ENCODE measurements at places on chromosomes 6 and 20. TPM values are rescaled to one million over a fixed set of nuclear protein-coding genes. Genes with fewer than 3 reads are reported as not detected.

DNA sequence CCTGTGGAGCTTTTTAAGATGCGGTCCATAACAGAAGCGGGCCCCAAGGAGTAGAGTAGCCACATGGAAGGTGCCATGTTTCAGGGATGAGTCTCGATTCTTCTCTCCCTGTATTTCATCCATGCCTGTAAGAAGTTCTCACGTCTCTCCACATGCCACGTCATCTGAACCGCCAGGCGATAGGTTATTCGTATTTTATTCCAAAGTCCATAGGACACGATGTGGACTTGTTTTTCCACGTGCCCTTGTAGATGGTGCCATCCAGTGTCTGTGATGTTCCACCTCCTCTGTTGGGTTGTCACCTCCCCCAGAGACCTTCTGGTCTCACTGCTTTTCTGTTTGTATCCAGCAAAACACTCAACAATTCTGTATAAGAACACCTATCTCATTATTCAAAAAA, 17.6 kb downstream of the HEBP2 start:
- no peak for DNase-seq

GRCh38 chr20:36304786-36305495, 1.2 kb upstream of the DLGAP4 start:
- no peak for DNase-seq

- no peak for DNase-seq
These were observed 31.6 kb upstream of the CCN2 start for GRCh38 chr6:131982740-131983259.

- no peak for DNase-seq
These were observed 12.5 kb downstream of the JAG1 start for GRCh38 chr20:10661261-10661660.

DNA sequence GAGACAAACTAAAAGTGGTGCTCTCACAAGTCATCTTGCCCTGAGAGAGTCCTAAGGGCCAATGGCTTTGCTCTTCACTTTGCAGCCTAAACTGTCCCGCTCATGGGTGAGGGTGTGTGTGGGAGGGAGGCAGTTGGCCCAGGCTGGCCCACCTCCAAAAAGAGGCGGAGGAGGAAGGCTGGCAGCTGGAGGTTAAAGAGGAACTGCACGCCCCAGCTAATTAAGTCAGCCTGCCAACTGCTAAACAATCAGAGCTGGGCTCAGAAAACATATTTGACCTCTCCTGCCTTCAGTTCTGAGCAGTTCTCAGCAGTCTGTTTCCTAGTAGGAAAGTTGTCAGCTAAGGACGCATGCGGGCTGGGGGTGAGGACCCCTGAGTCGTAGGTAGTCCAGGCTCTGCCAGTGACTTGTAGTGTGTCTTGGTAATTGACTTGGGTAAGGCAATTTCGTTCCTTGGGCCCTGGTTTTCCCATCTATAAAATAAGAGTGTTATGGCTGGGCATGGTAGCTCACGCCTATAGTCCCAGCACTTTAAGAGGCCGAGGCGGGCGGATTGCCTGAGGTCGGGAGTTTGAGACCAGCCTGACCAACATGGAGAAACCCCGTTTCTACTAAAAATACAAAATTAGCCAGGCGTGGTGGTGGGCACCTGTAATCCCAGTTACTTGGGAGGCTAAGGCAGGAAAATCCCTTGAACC, 17.0 kb downstream of the GSS start:
- DNase-seq: no peak

DNA sequence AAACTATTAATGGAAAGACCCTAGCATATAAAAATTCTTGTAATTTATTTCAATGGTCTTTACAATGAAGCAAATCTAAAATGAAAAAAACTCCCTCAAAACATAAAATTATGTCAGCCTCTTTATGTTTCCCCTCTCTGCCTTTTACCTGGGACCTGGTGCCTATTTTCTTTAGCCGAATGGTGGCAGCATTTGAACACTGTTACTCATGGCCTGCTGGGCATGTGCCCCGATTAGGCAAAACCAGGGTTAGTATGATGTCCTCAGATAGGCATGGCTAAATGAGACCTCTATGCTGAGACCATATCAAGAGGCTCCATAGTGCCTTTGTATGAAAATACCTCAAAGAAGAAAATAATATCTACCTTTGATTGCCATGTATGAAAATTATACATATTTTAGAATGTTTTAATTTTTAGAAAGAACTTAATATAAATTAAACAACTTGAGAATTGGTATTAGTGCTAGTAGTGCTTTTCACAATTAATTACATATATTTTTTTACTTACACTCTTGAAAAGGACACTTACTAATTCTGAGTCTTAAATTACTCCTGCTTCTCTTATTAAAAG, 22.5 kb upstream of the C6orf58 start:
- DNase-seq: no peak

GRCh38 chr6:109508166-109508860, 25.3 kb upstream of the ZBTB24 start:
- no peak for DNase-seq

DNA sequence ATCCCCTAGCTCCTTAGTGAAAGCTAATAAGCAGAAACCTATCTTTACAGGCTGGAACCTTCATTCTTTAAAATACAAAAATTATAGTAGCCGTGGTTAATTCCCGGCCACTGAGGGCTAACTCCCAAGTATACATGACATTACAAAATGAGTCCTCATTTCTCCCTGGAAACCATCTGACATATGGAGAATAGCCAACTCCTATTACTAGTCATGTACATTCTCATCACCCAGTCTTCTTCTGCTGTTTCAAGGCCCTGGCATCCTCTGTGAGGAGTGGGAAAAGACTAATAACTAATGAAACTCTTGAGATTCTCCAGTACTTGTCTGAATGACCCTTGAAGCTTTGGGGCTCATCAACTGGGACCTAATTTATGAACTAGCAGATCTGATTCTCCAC, 30.2 kb downstream of the CSNK2A1 start:
- no peak for DNase-seq

- no peak for DNase-seq
These were observed 72.7 kb downstream of the PSMG4 start for GRCh38 chr6:3331494-3331893.

DNA sequence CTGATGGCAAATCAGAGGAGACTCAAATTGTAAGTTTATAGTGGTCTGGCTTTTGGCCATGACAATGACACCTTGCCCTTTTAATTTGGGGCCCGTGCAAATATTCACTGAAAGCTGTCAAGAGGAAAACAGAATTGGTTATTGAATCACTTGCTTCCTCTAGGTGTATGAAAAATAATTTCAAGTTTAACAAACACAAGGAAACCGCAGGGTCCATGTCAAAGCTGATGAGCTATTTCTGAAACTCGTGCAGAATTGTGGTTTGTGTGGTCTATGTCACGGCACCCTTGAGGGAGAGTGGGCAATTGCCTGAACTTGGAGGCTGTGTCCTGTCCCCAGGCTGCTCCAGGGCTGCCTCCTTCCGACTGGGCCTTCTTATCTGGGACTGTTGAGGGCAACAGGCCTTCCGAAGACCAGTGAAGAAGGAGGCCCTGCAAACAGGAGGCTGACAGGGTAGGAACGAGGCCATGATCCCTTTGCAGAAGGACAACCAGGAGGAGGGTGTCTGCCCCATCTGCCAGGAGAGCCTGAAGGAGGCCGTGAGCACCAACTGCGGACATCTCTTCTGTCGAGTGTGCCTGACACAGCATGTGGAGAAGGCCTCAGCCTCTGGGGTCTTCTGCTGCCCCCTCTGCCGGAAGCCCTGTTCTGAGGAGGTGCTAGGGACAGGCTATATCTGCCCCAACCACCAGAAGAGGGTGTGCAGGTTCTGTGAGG, 788 bp downstream of the TRIM40 start:
- DNase-seq: no peak

GRCh38 chr6:106138151-106138550, 52.0 kb downstream of the PRDM1 start:
- DNase-seq: no peak

GRCh38 chr6:40915165-40915564, 123.9 kb downstream of the UNC5CL start:
- DNase-seq: no peak

GRCh38 chr6:88165844-88166492, at the start of gene CNR1:
Gene CNR1 (minus strand): TSS chr6:88166347. CDS start chr6:88145274, 21,073 bp downstream.
- DNase-seq: peak; percentile 69

- no peak for DNase-seq
These were observed 39.7 kb downstream of the LBP start for GRCh38 chr20:38386004-38386403.

GRCh38 chr6:147468634-147469033, 39.9 kb upstream of the SAMD5 start:
- DNase-seq: no peak

DNA sequence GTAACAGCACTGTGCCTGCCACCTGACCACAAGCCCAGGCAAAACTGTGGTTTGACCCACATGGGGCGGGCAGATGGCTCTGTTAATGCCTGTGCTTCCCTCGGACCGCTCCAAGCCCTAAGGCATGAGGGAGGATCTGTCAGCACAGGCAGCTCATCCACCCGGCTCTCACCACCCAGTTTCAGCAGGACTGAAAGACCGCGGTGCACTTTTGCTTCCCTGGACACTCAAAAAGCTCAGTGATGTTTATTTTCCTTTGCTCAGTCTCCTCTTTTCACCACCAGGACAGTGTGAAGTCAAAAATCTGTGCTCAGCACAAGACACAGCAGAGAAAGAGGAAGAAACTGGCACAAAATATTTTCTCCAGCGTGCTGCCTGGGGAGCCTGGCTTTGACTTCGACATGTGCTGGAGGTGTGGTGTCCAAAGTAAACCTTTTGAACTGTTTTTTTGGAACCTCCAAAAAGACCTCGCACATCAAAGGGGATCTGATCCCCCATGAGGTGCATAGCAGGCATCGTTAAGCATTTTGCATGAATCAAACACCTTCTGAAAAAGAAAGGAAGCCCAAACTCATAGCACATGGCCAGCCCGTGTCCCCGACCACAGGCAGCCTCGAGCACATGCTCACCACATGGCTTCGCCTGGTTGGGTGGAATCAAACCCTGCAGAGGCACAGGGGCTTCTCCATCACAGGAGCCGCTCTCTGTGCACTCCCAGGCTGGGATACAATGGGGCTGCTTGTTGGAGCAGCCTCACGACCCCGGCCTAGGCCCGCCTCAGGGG, 441.7 kb upstream of the JARID2 start:
- DNase-seq: no peak

GRCh38 chr6:19303383-19303782, 533.8 kb upstream of the ID4 start:
- DNase-seq: no peak

DNA sequence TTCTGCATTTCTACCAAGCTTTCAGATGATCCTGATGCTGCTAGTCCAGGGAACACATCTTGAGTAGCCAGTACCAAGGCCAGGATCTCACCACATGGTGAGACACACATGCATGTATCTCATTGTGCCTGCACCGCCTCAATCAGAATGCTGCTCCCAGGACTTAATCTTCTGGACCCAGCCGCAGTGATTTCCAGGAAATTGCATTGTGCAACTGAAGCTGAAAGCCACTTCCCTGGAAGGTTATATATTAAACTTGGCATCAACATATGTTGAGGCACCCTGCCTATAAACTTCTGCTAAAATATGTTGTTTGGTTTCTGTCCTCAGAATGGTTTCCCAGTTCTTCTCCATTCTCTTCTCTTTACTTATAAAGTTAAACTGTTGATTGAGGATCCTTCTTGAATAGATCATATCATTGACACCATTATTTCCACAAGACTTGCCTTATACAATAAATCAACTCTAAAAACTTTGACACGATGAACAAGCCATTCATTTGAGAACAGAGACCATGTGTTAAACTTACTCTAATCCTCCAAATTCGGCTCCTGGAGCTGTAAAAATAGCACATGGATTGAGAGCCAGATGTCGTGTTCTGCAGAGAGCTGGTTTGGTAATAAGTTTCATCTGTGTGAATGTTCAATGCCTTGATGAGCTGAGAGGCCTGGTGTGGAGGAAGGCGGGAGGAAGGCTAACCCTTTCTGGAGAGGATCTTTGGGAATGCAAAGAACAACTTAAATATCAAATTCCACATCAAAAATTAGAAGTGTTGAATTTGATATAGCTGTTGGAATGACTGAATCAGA, 65.0 kb upstream of the PCSK2 start:
- DNase-seq: no peak

DNA sequence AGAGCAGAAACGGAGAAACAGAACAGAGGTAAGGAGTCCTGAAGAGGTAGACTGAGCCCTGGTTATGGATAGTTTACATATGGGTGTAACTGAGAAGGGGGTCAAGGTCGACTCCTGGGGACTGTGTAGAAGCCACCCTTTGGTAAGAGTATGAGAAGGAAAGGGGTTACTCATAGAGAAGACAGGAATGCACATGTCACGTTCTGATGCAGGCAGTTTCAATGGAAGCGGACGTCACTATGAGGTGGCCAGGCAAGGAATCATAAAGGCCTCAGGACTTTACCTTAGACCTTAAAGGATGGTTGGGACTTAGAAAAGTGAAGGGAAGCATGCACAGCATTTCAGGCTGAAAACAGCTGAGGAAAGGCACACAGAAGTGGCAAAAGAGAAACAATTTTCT, 25.1 kb downstream of the RGS17 start:
- DNase-seq: no peak

GRCh38 chr6:149876241-149876933, 12.2 kb upstream of the LRP11 start:
- no peak for DNase-seq

GRCh38 chr6:166910601-166911000, 45.7 kb downstream of the RNASET2 start:
- no peak for DNase-seq

DNA sequence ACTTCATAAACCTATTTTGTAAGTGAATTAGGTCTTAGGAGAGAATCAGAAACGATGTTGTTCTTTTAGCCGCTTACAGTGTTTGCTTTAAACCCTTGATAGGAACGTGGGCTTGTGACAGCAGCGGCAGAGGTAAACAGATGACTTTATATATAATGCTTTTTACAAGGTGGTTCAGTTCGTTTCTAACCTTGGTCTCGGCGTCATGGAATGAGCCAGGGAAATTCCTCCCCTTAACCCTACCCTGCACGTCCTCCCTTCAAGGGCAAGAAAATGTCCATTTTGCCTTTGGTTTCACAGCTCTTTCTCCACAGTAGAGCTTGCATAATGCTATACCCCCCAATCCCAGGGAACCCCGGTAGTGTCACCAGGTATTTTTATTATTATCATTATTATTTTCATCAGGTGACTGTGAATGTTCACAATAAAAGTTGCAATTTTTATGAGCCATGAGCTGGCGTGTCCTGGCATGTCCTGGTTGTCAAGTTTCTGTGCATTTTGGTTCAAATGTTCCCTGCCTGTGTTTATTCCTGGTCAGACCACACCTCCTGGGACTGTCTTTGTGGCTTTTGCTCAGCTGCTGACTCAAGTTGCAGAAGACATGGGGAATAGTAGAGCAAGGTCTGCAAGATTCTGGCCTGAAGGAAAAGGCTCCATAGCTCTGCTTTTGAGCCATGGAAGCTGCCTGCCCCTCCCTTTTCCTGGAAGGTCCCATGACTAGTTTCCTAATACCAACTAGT, 112.8 kb upstream of the BMP2 start:
- DNase-seq: no peak

The EDN3 gene
- not detected for total RNA-seq

The FOXP4 gene
- total RNA-seq: 19.5 TPM

The FLRT3 gene
- not detected for total RNA-seq

The NRSN1 gene
- not detected for total RNA-seq

The PLCG1 gene
- total RNA-seq: 168 TPM

The PTPRT gene
- total RNA-seq: 23.5 TPM

The OOEP gene
- not detected for total RNA-seq

The ID4 gene
- total RNA-seq: 103 TPM

The TTK gene
- total RNA-seq: not detected

The PDYN gene
- not detected for total RNA-seq
